ENCODE measurements at places on chromosomes 3 and 15. TPM values are rescaled to one million over a fixed set of nuclear protein-coding genes. Genes with fewer than 3 reads are reported as not detected.
A peak's percentile ranks its signal among the peaks of the same experiment; 100 is the strongest.

Gene CPLX3
- total RNA-seq: 0.09 TPM

GRCh38 chr3:66381626-66382025 is 119.2 kb downstream of the LRIG1 start:
- no peaks in the 10 kb centered on the region for H3K27me3 ChIP-seq
- H3K4me1 ChIP-seq: peaks cover 11% of the 10 kb centered on the region
- H3K4me3 ChIP-seq: no peak overlapping the region

DNA sequence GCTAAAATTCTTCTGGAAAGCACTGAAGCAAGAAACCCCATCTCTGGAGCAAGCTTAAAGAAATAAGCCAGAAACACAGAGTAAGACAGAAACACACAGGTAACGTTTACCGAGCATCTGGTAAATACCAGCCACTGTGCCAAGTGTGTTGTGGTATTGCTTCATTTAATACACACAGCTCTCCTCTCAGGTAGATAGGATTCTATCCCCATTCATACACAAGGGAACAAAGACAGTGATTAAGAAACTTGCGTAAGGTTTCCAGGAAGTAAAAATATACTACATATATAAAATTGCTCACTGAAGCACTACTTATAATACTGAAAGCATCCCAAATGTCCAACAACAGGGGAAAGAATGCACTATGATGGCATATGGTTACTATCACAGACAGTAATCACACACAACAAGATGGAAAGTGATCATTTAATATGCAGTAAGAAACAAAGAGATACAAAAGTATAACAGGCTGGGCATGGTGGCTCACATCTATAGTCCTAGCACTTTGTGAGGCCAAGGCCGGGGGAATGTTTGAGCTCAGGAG is 27.5 kb downstream of the TAMM41 start:
- no peak overlapping the region for H3K27ac ChIP-seq
- H3K36me3 ChIP-seq: peaks cover 52% of the 10 kb centered on the region
- no peak overlapping the region for H3K4me3 ChIP-seq
- H3K4me1 ChIP-seq: peaks cover 8% of the 10 kb centered on the region
- no peak for DNase-seq
- H3K27me3 ChIP-seq: no peaks in the 10 kb centered on the region

DNA sequence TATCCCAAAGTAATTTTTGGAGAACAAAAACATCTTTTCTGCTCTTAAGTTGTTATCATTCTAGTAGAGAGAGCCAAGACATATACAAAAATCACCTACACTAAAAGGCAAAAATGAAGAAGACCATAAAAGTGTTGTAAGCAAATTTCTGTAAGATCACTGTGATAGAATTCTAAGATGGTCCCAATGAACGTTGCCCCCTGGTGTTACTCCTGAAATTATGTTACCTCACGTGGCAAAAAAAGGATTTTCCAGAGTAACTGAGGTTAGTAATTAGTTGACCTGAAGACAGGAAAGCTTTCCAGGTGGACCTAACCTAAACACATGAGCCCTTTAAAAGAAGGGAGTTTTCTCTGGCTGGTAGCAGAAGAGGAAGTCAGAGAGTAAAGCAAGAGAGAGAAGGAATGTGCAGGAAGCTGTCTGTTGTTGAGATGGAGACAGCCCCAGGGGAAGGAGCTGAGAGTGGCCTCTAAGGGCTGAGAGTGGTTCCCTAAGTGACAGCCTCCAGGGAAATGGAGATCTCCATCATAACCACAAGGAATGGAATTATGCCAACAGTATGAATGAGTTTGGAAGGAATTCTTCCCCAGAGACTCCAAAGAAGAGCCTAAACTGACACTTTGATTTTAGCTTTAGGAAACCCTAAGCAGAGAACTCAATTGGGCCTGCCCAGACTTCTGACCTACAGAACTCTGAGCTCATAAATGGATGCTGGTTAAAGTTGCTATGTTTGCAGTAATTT is 205.9 kb downstream of the CD47 start:
- no peaks in the 10 kb centered on the region for H3K36me3 ChIP-seq
- peaks cover 2% of the 10 kb centered on the region for H3K27me3 ChIP-seq
- peak; percentile 37 for DNase-seq
- no peaks in the 10 kb centered on the region for H3K4me1 ChIP-seq
- no peak overlapping the region for H3K27ac ChIP-seq
- no peak overlapping the region for H3K4me3 ChIP-seq

All from activated CD4-positive, alpha-beta T cell treated with anti-CD3 and anti-CD28 coated beads, Interleukin-2, amount 10 ng/mL, durations not matched to agents 24 days and 14 days (primary cell).